Ureter (tissue), 1 donor: ENCODE measurements at places on chromosomes 13 and 19. TPM values are rescaled to one million over a fixed set of nuclear protein-coding genes. Genes with fewer than 3 reads are reported as not detected.

DNA sequence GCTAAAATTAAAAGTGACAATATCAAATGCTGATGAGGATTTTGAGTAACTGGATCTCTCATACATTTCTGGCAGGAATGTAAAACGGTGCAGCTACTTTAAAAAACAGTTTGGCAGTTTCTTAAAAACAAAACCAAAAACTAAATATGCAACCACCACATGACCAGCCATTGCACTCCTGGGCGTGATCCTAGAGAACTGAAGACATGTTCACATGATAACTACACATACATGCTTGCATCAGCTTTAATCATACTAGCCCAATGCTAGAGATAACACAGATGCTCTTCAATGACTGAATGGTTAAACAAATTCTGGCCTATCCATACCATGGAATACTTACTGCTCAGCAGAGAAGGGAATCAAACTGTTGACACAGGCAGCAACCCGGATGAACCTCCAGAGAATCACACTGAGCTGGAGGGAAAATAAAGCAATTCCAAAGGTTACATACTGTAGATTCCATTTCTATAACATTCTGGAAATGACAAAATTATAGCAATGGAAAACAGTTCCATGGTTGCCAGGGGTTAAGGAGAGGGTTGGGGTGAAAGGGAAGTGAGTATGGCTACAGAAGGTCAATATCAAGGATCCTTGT is 25.5 kb upstream of the NAXD start:
- DNase-seq = no peak

CEACAM20 gene
- not detected for total RNA-seq

- no peak for DNase-seq
These were observed at the start of gene CEACAM19 for GRCh38 chr19:44671400-44671799. CEACAM19 (plus strand) TSS chr19:44671482; CDS start chr19:44671932, 450 bp downstream.

- no peak for DNase-seq
These were observed 107.0 kb downstream of the SIPA1L3 start for GRCh38 chr19:38013913-38014580.

DNA sequence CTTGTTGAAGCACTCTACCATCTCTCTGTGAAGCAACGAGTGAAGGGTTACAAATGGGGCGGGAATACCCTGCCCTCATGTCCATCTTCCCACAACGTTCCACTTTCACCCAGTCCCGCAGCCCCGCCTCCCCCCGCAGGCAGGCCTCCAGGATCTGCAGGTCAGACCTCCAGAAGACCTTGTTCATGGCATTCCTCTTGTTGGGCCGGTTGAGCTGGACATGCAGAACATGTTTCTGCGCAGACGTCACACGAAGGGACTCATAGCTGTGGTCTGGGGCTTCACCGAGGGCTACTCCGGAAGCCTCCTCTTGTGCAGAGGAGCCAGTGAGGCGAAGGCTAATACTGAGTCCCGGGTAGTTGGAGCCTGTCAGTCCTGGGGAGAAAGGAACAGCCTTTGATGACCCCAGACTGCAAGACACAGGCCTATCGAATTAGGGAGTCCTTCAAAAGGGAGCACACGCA is 420 bp downstream of the ECH1 start:
- peak; percentile 77 for DNase-seq

DNA sequence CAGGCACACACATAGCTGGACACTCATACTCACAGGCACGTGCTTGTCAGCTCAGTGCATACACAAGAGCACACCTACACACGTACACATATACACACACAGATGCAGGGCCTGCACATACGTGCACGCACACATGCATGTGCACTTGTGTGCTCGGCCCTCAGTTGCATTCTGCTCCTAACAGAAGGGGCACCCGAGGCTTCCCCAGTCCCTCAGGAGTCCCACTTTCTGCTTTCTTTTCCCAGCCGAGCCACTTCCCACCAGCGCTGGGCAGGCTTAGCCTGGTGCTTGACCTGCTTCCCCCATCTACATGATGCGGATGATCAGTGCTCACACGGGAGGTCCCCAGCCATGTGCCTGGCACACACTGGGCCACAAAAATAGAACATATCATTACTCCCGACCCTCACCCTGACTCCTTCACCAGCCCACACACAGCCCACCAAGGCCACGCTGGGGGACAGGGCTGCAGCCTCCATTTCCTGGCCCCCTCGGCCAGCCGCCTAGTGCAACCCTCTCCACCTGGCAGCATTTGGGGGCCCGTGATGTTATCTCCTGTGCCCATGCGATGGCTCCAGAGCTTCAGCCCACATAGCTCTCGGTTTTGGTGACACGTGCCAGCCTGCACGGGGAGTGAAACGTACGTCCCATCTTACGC is 125.2 kb upstream of the SPACA7 start:
- no peak for DNase-seq
